CD8-positive, alpha-beta memory T cell (primary cell): ENCODE measurements at places on chromosomes 3 and 15. TPM values are rescaled to one million over a fixed set of nuclear protein-coding genes. Genes with fewer than 3 reads are reported as not detected.

GRCh38 chr3:169289273-169289672 lies 374.2 kb downstream of the MECOM start:
- H3K36me3 ChIP-seq, result no peaks in the 10 kb centered on the region
- H3K27ac ChIP-seq, result no peak overlapping the region
- H3K4me1 ChIP-seq, result no peaks in the 10 kb centered on the region
- no peaks in the 10 kb centered on the region for H3K27me3 ChIP-seq
- DNase-seq, result no peak

DNA sequence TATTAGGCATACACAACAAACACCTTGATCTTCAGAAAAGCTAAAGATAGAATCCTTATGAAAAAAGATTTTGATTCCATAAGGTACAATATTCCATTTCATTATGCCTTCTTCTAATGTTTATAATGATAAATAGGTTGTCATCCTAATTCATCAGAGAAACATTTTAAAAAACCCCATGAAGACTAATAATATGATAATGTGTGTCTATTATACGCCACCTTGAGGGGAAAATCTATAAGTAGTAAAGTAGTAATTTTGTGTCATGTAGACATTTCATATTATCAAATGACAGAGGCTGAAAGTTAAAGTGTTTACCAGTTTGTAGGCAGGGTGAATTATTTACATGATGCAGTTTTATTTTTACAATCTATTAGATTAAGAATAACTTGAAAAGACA lies 524.3 kb downstream of the GBE1 start:
- no peak for DNase-seq
- no peaks in the 10 kb centered on the region for H3K27me3 ChIP-seq
- H3K27ac ChIP-seq, result no peak overlapping the region
- H3K4me1 ChIP-seq, result no peaks in the 10 kb centered on the region
- no peak overlapping the region for H3K4me3 ChIP-seq

DNA sequence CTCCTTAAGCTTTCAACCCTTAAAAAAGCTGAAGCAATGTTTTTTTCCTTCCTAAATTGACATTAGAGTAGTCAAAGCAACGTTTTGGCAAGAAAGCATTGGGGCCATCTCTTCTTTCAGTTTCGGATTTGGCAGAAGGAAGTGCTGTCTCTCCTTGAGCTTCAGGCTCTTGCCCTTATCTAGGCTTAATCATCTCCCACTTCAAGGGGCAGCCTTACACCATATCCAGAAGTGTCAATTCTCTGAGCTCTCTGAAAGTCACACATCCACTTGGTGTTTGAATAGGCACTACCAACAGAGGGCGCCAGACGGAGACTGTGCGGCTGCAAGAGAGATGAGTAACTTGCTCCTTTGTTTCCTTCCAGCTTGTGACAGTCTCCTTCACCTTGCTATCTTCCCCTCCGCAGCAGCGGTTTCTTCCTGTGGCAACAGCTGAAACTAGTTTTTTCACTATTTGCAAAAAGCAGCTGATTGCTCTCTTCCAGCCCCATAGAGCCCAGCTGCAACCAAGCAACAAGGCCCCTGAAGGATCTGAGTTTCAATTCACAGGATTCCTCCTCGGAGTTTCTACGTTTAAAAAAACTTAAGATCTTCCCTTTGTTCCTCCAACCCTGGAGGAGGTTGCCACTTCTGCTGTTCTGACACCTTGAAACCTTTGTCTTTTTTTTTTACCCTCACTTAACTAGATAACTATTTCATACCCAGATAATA lies 147.0 kb upstream of the SLCO3A1 start:
- H3K4me1 ChIP-seq, result peaks cover 14% of the 10 kb centered on the region
- no peaks in the 10 kb centered on the region for H3K27me3 ChIP-seq
- no peak overlapping the region for H3K27ac ChIP-seq
- no peaks in the 10 kb centered on the region for H3K36me3 ChIP-seq

DNA sequence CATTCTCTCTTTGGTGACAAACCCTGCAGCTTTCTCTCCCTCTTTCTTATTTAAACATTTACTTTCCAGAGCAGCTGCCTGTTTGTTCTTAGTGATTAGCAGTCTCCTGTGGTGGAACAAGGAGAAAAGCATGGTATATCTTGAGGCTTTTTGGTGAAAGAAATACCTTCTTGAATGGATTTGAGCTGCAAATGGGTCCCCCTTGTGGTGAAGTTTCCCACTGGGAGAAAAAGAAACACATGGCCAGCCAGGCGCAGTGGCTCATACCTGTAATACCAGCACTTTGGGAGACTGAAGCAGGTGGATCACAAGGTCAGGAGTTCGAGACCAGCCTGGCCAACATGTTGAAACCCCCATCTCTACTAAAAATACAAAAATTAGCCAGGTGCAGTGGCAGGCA lies 48.3 kb upstream of the ACP3 start:
- H3K4me1 ChIP-seq, result no peaks in the 10 kb centered on the region
- no peak for DNase-seq
- no peak overlapping the region for H3K27ac ChIP-seq
- no peaks in the 10 kb centered on the region for H3K36me3 ChIP-seq
- no peaks in the 10 kb centered on the region for H3K27me3 ChIP-seq

DNA sequence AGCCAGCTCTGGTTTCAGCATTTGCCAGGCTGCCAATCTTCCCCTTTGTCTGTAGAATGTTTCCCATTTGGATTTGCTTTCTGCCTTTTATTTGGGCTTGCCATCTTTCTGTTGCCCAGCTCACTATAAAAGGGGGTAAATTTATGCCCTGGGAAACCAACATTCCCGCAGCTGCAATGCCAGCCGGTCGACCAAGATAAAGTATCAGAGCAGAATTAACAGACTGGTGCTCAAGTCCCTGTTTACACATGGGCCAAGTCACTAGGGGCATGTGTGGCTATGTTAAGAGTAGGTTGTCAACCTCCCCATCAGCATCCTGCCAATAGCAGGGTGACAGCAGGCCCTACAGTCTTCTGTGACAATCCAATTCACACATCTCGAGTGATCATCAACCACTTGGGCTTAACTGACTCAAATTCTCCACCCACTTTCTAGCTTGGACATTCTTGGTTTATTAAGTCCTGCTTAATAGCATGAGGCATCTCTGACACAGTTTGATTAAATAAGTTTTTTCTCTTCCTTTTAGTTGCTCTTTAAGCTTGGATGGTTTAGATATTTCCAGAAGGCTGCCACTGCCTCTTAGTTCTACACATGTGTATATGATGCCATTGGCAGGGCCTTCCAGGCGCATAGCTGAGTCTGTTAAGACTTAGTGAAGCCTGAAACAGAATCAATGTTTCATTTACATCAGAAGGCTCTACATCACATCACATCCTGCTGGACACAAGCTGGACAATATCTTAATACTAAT lies 24.1 kb upstream of the VEPH1 start:
- no peaks in the 10 kb centered on the region for H3K4me1 ChIP-seq
- DNase-seq, result no peak
- no peaks in the 10 kb centered on the region for H3K27me3 ChIP-seq
- H3K27ac ChIP-seq, result no peak overlapping the region
- H3K36me3 ChIP-seq, result no peaks in the 10 kb centered on the region

GRCh38 chr15:31887246-31887645 lies 143.1 kb upstream of the CHRNA7 start:
- H3K4me3 ChIP-seq, result no peak overlapping the region
- no peaks in the 10 kb centered on the region for H3K36me3 ChIP-seq
- H3K27ac ChIP-seq, result no peak overlapping the region
- DNase-seq, result no peak
- no peaks in the 10 kb centered on the region for H3K4me1 ChIP-seq

GRCh38 chr3:58018892-58019742 lies 10.9 kb downstream of the FLNB start:
- H3K27ac ChIP-seq, result no peak overlapping the region
- H3K4me1 ChIP-seq, result no peaks in the 10 kb centered on the region
- DNase-seq, result no peak
- no peak overlapping the region for H3K4me3 ChIP-seq
- no peaks in the 10 kb centered on the region for H3K36me3 ChIP-seq

DNA sequence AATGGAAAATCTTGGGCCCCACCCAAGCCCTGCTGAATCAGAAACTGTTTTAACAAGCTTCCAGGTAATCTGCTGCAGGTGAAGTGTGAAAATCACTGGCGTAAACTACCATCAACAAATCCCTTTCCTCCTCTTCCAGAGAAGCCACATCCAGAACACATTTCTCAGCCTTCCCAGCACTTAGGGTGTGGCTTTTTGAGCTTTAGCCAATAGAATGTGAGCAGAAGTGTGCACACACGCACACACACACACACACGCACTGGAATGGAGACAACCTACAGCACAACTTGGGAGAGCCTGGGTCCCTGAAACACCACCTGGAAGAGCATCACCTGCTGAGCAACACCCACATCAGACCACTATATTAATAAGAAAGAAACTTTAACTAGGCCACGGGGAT lies 98.6 kb downstream of the OSBPL10 start:
- H3K4me3 ChIP-seq, result no peak overlapping the region
- H3K36me3 ChIP-seq, result no peaks in the 10 kb centered on the region
- no peak overlapping the region for H3K27ac ChIP-seq
- no peaks in the 10 kb centered on the region for H3K27me3 ChIP-seq
- no peaks in the 10 kb centered on the region for H3K4me1 ChIP-seq

The CFAP100 gene
- total RNA-seq, result not detected

The ITIH1 gene
- total RNA-seq, result not detected

The GP5 gene
- total RNA-seq, result 0.42 TPM

The C3orf85 gene
- total RNA-seq, result not detected
